CD4-positive, CD25-positive, alpha-beta regulatory T cell (primary cell): ENCODE measurements at places on chromosomes 3 and 15. TPM values are rescaled to one million over a fixed set of nuclear protein-coding genes. Genes with fewer than 3 reads are reported as not detected.
A peak's percentile ranks its signal among the peaks of the same experiment; 100 is the strongest.

GRCh38 chr3:129491794-129492193 is 36.6 kb upstream of the RHO start:
- H3K27me3 ChIP-seq = no peaks in the 10 kb centered on the region
- peaks cover 5% of the 10 kb centered on the region for H3K36me3 ChIP-seq
- no peak overlapping the region for H3K27ac ChIP-seq
- no peaks in the 10 kb centered on the region for H3K4me1 ChIP-seq
- DNase-seq = no peak

CADPS gene
- not detected for total RNA-seq

- H3K4me1 ChIP-seq = peaks cover 45% of the 10 kb centered on the region
- H3K27ac ChIP-seq = no peak overlapping the region
- no peaks in the 10 kb centered on the region for H3K27me3 ChIP-seq
Observed at GRCh38 chr3:192888190-192888589, 29.5 kb downstream of the MB21D2 start.

GRCh38 chr15:76217029-76217881 is 94.0 kb downstream of the ETFA start:
- H3K27me3 ChIP-seq = no peaks in the 10 kb centered on the region
- no peak for DNase-seq
- no peak overlapping the region for H3K4me3 ChIP-seq
- H3K27ac ChIP-seq = no peak overlapping the region

SLC38A3 gene
- total RNA-seq = not detected

DNA sequence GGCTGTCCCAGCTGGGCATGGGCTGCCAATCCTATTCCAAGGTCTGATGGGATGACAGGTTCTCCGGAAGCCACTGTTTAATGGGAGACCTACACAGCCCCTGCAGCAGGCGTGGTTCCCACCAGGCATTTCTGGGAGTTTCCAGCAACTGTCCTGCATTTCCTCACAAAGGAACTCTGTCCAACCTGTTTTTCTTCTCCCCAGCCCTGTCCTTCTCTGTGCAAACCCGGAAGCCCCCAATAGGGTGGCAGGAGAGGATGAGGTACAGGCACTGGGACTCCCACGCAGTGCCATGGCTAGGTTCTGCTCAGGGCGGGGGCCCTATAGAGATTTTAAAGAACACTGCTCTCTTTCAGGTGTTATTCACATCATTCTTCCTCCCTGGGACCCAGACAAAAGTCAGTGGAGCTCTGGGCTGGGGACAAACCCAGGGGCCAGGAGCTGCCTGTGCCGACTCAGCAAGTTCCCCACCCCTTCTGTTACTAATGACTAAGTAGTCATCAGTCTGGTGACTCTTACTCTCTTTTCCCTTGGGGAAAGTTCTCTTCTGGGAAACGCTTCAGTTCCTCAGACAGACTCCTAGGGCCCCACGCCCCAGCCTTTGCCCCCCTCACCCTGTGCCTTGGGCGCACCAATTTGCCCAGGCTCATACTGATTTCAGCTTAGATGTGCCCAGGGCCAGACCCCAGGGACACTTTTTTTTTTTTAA is 97.7 kb downstream of the CD47 start:
- no peaks in the 10 kb centered on the region for H3K27me3 ChIP-seq
- H3K36me3 ChIP-seq = no peaks in the 10 kb centered on the region
- no peak overlapping the region for H3K4me3 ChIP-seq
- H3K4me1 ChIP-seq = peaks cover 7% of the 10 kb centered on the region
- no peak overlapping the region for H3K27ac ChIP-seq
- DNase-seq = no peak

SIDT1 gene
- total RNA-seq = 59.9 TPM

DNA sequence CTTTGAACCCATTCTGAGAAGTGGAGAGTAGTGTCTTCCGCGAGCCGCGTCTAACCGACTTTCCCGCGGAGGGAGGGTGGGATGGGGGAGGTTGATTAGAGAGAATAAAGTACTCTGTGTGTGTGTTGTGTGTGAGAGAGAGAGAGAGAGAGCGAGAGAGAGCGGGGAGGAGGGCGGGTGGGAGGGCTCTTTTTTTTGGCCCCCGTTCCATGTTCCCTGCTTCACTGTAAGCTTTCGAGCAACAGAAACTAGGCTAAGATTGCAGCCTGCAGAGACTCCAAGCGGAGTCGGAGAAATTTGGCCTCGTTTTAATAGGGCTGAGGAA is 1.6 kb upstream of the MEIS2 start:
- H3K27ac ChIP-seq = no peak overlapping the region
- H3K27me3 ChIP-seq = peaks cover 33% of the 10 kb centered on the region
- H3K36me3 ChIP-seq = no peaks in the 10 kb centered on the region
- DNase-seq = no peak
- H3K4me1 ChIP-seq = peaks cover 39% of the 10 kb centered on the region

DNA sequence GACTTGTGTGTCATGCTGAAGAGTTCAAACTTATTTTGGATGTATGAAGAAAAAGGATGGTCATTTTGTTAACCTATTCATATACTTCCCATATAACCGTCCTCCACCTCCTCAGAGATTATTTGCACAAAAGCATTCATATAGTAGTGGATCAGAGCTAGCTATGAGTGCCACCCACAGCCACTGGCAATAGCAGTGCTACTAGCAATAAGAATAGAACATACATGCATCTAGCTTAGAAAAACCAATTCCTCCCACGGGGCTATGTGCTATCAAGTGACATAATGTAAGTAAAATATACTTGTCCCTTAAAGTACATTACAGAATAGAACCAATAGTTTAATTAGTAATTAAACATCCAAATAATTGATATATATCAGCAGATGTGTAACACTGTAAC is 10.3 kb upstream of the ZBED2 start:
- peaks cover 18% of the 10 kb centered on the region for H3K4me1 ChIP-seq
- peaks cover 40% of the 10 kb centered on the region for H3K36me3 ChIP-seq
- H3K27me3 ChIP-seq = no peaks in the 10 kb centered on the region
- DNase-seq = no peak

CCR8 gene
- total RNA-seq = 87.2 TPM

PATL2 gene
- 44.1 TPM for total RNA-seq

- no peak overlapping the region for H3K27ac ChIP-seq
- H3K4me1 ChIP-seq = no peaks in the 10 kb centered on the region
- no peaks in the 10 kb centered on the region for H3K27me3 ChIP-seq
Observed at GRCh38 chr3:57852896-57853295, 96.8 kb downstream of the SLMAP start.

APOD gene
- total RNA-seq = not detected

DNA sequence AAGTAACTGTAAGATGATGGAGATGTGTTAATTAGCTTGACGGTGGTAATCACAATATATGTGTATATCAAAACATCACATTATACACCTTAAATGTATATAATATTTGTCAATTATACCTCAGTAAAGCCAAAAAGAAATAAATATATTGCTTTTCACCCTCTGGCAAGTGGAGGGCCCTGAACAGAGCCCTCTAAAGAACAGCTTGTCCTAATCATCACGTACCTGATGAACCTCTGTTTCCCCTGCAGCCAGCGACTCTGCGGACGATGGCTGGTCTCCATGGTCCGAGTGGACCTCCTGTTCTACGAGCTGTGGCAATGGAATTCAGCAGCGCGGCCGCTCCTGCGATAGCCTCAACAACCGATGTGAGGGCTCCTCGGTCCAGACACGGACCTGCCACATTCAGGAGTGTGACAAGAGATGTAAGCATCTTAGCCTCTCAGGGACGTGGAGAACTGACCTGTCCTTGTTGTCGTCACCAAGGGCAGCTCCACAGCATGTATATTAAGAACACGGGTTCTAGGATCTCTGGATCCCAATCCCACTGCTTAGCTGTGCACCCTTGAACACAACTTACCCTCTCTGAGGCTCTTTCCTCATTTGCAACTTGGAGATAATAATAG is 6.3 kb downstream of the THBS1 start:
- H3K36me3 ChIP-seq = no peaks in the 10 kb centered on the region
- H3K27me3 ChIP-seq = peaks cover 6% of the 10 kb centered on the region
- H3K27ac ChIP-seq = no peak overlapping the region
- H3K4me3 ChIP-seq = no peak overlapping the region
- no peak for DNase-seq
- no peaks in the 10 kb centered on the region for H3K4me1 ChIP-seq

DNA sequence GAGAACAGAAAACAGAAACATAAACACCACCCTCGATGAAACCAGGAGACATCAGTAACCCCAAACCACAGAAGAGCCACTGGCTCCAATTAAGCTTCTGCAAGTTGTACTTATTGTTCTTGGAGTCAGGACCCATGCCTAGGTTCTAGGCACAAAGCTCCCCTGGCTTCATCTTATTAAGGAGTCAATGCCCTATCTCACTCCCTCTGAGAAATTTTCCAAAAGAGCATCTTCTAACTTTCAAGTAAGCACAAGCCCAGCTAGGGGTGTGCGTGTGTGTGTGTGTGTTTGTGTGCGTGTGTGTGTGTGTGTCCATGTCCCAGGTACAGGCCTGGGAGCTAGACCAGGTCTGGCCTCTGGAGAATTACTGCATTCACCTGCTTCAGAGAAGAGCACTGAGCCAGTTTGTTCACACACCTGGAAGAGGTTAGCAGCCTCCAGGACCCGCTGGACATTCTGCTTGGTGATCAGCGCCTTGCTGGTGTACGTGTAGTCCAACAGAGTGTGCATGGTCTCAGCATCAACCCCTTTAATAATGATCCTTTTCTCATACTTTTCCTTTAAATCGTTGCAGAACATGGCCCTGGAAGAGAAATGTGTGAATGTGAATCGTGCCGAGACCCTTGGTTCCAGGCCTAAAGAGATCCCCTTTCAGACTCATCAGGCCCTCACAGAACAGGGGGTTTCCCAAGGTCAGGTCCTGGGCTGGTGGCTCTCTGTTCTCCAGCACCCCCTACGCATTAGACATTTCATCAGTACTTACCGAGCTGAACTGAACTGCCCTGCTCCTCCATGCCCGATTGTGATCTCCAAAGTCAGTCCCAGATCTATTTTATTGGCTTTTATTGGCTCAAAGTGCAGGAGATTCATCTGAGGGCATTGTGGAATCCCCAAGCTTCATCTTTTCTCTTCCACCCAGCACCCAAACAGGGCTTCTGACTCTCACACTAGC is 27.8 kb downstream of the KLHL6 start:
- peak overlapping the region; percentile 34 for H3K27ac ChIP-seq
- no peaks in the 10 kb centered on the region for H3K27me3 ChIP-seq
- peak overlapping the region; percentile 17 for H3K4me3 ChIP-seq
- DNase-seq = peak; percentile 67
- peaks cover 52% of the 10 kb centered on the region for H3K36me3 ChIP-seq
- peaks cover 14% of the 10 kb centered on the region for H3K4me1 ChIP-seq

DNA sequence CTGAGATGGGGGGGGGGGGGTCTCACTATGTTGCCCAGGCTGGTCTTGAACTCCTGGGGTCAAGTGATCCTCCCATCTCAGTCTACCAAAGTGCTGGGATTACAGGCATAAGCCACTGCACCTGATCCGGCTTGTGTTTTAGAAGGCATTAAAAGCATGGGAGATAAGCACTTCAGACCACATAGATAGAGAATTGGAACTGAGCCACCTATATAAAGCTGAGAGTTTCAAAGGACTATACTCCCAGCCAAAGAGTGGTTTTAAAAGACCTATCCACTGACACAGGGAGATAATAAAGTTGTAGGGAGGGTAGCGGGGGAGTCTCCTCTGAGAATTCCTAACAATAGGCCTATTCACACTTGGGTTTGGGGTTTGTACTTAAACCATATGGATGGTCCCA is 34.8 kb downstream of the DENND4A start:
- H3K4me3 ChIP-seq = no peak overlapping the region
- peaks cover 36% of the 10 kb centered on the region for H3K36me3 ChIP-seq
- no peak for DNase-seq
- no peaks in the 10 kb centered on the region for H3K27me3 ChIP-seq

GRCh38 chr3:128549283-128550112 is 56.5 kb upstream of the GATA2 start:
- H3K27me3 ChIP-seq = peaks cover 6% of the 10 kb centered on the region
- H3K27ac ChIP-seq = no peak overlapping the region
- DNase-seq = no peak
- no peaks in the 10 kb centered on the region for H3K36me3 ChIP-seq
- H3K4me1 ChIP-seq = no peaks in the 10 kb centered on the region

DNA sequence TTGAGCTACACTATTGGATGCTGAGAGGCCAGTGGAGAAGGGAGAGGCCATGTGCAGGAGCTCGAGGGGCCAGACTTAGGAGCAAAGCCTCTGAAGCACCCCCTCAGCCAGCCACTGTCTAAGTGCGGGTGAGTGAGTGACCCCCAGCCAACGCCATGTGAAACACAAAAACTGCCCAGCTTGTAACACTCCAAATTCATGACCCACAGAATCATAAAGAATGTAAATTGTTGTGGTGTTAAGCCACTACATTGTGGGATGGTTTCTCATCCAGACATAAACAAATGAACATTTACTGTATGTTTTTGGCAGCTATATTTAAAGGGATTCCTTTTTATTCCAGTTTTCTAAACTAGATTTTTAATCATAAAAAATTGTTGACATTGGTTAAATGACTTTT is 27.2 kb upstream of the TMEM158 start:
- no peaks in the 10 kb centered on the region for H3K36me3 ChIP-seq
- H3K27me3 ChIP-seq = peaks cover 7% of the 10 kb centered on the region
- no peak overlapping the region for H3K4me3 ChIP-seq
- no peak for DNase-seq

DNA sequence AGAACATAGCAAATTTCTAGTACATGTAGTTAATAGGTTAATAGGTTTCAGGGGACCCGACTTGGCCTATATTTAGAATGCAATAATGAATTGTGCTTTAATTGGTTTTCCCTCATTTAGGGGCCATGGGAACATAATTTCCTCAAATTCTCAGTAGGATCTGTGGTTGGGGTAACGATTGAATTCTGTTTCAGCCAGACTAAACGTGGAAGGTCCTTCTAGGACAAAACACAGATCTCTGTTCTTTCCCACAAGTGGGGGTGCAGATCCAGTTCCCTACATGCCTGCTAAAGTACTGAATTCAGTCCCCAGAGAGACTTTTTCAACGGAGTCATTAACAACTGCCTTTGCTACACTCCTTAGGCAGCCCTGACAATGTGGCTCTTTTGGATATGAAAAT is 50.7 kb upstream of the AGBL1 start:
- no peaks in the 10 kb centered on the region for H3K36me3 ChIP-seq
- no peak for DNase-seq
- no peaks in the 10 kb centered on the region for H3K4me1 ChIP-seq
- H3K27me3 ChIP-seq = no peaks in the 10 kb centered on the region
- H3K27ac ChIP-seq = no peak overlapping the region
- H3K4me3 ChIP-seq = no peak overlapping the region

DNA sequence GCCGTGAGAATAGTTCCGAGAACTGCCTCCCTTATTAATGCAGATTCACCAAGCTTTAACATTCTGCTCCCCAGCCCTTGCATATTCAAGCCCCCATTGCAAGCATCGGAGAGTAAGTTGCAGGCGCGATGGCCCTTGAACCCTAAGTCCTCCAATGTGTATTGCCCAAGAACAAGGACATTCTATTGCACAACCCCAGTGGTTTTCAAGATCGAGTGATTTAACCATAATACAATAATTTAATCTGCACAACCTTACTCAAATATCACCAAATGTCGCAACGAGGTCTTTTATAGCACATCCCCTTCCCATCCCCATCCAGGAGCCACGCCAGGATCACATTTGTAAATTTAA is 21.7 kb upstream of the PLXND1 start:
- H3K36me3 ChIP-seq = no peaks in the 10 kb centered on the region
- peak overlapping the region; percentile 79 for H3K4me3 ChIP-seq
- H3K4me1 ChIP-seq = peaks cover 21% of the 10 kb centered on the region
- no peaks in the 10 kb centered on the region for H3K27me3 ChIP-seq
- H3K27ac ChIP-seq = no peak overlapping the region

EXOG gene
- 26.0 TPM for total RNA-seq
